Fibroblast of lung (primary cell): ENCODE measurements at places on chromosomes 1 and 21. TPM values are rescaled to one million over a fixed set of nuclear protein-coding genes. Genes with fewer than 3 reads are reported as not detected.

LAX1 gene
- total RNA-seq = not detected in 2 replicates

IL19 gene
- total RNA-seq = not detected in 2 replicates

MASP2 gene
- total RNA-seq = not detected in 2 replicates

CDA gene
- 0.50 TPM in 1 of 2 replicates, not detected in the other for total RNA-seq

KIAA1614 gene
- total RNA-seq = 7.7 and 8.1 TPM in 2 replicates
